ENCODE measurements at places on chromosomes 5 and 9.

DNA sequence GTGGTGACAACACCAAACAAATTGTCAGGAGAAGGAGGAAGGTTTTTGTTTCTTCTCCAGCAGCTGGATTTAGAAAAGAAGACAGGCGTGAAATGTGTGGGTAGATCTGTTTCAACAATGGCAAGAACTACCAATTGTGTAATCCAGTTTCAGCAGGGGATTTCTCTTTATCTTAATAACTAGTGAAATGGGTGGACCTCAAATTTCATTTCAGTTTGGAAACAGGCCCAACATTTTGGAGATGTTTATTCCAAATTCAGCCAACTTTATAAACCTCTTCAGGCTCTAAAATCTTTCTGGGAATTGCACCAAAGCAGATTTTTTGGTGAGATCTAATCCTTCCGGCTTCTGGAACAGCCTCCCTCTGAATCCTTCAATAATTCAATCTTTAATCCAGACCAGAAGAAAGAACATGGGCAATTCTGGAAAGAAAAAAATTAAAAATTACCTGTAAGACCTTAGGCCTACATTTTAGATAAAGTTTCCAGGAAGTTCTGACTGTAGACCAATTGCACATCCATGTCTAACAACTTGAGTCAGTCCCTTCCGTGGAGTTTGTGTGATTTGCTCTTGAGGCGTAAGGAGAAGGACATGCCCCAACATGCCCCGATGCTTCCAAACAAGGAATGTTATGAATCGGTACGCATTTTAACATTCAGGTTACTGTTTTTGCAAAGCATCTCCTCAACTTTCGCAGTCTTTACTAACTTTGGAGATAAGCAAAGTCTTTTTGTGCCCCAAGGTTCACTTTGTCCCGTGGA is 423.6 kb downstream of the IRX1 start:
- no peak for DNase-seq

DNA sequence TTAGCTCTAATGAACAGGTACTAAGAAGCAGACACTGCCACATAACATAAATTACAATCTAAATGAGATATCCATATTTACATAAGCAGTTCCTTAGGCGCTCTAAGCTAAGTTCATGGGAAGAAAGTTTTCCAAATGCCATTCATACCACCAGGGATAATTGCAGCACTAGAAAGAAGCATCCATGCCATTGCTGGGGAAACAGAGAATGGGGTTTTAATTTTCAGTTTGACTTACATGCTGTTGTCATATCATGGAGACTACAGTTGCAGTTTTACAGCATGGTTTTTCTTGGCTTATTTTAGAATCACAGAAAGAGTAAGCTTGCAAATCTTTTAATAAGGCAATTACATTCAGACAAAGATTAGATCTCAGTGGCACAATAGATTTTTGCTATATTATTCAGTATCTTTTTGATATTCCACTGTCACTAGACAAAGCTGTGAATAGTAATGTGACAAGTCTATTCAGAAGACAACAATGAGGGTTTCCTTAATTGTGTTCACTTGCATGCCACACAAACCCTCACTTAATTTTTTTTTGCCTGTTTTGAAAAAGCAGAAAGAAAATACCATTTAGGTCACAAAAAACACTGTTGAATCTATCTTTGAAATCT is 108.4 kb upstream of the ELAVL2 start:
- DNase-seq = no peak

GRCh38 chr9:17622141-17622540 is 43.3 kb downstream of the SH3GL2 start:
- DNase-seq = no peak

GRCh38 chr9:91580136-91580535 is 156.5 kb upstream of the NFIL3 start:
- no peak for DNase-seq

GRCh38 chr5:35308421-35308820 is 78.1 kb upstream of the PRLR start:
- DNase-seq = no peak

DNA sequence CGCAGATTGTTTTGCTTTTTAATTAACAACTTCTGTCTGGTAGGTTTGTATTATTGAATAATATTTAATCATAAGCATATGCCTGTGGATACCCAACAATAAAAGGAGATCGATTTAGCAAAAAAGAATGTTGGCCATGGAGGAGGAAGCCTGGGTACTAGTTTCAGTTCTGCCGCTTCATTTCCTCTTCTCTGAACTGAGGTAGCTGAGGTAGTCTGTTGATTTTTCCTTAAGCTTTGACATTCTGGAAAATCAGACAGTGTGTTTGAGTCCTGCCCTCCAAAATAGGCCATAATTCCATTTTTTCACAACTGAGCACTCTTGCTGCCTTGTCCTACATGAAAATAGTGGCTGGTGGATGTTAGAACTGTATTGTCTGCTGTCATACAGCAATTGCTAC is 6.0 kb upstream of the GPR21 start:
- DNase-seq = no peak

- DNase-seq = no peak
Observed at GRCh38 chr5:8176101-8176693, 307.2 kb downstream of the MTRR start.

GRCh38 chr5:159971931-159972461 is 36.9 kb upstream of the TTC1 start:
- no peak for DNase-seq

GRCh38 chr5:40485021-40485998 is 194.4 kb upstream of the PTGER4 start:
- no peak for DNase-seq

GRCh38 chr5:112275671-112276070 is 143.4 kb downstream of the EPB41L4A start:
- no peak for DNase-seq

DNA sequence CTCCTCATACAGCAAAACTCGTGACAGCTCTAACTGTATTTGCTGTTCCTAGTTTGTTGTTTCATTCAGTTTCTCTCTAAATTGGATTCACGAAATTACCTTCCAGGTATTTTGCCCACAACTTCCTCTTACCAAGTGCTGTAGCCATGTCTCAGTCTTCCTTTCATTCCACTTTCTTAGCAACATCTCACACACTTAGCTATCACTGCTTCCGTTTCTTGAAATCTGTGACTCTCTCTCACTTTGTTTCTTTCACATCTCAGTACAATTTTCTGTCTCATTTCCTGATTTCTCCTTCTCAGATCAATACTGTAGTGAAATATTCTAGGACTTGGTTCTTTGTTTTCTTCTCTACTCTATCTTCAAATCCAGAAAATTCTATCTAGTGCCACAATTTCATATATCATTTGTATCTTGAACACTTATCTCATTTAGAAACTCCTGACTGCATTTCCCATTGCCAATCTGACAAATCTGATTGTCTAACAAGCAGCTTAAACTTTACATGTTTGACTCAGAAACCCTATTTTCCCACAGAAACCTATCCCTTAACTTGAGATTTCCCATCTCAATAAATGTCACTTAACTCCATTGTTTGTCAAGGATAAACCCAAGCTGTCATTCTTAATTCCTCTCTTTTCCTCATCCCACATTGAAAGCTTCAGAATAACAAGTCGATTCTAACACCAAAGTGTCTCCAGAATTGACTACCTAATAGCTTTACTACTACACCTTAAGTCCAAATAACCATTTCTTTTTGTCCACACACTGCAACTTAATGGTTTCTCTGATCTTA is 303.1 kb downstream of the CDH12 start:
- no peak for DNase-seq

- DNase-seq = no peak
Observed at GRCh38 chr9:138101444-138102234, 224.1 kb downstream of the CACNA1B start.

- no peak for DNase-seq
Observed at GRCh38 chr5:131974622-131974955, 29.1 kb upstream of the MEIKIN start.

DNA sequence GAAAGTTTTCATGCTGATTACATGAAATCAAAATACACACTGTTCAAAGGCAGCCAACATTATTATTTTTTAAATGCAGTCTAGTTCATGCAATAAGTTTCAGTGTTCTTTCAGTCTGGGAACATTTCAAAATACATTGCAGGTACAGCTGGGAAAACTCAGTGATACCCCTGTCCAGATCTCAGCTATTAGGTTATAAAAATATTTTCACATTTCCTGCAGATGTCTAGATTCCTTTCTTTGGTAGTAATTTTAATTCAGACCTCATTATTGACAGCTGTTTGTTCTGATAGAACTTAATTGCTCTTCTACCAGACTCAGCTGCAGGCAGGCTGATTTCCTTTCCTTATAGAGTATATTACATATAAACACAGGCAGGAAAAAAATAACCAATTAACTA is 556.8 kb upstream of the DMAC1 start:
- DNase-seq = no peak

DNA sequence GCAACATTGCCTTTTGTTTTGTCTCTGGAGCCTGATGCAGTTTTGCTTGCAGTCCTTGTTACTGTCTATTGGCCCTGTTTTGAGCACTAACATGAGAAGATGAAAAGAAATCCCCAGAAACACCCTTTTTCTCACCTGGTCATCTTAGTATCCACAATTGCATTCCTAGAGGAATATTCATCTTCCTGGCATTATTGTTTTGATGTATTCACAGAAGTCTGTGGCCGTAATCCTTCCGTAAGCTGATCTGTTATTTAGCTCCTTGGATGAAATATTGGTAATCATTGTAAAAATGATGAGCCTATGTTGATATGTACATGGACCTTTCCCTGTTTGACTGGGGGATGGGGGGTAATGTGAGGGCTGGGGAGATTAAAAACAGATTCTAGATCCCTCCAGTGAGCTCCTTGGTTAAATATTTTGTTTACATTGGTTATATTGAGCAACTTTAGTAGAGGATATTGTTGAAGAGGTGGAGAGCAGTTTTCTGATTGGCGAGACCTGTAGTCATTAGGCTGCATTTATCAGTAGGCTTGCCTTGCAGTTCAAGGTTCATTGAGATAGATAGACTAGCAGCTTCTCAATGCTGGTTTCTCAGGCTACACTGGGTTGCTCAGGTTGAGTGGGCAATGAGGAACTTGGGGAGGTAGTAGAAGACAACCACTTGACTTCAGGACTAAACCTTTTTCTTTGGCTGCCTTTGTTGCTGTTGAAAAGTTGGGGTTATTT is 117.5 kb downstream of the MACIR start:
- DNase-seq = no peak

DNA sequence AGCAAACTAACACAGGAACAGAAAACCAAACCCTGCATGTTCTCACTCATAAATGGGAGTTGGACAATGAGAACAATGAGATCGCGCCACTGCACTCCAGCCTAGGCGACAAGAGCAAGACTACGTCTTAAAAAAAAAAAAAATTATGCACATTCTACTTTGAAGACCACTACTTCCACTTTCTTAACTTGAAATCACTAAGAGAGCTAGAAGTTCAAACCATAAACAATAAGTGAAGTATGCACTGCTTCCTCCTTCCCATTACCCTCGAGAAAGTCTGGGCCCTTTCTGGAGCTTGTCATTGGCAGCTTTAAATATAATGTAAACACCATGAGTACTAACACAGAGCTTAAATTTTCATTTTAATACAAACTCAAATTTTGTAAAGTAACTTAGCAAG is 94.9 kb downstream of the TLE1 start:
- no peak for DNase-seq

DNA sequence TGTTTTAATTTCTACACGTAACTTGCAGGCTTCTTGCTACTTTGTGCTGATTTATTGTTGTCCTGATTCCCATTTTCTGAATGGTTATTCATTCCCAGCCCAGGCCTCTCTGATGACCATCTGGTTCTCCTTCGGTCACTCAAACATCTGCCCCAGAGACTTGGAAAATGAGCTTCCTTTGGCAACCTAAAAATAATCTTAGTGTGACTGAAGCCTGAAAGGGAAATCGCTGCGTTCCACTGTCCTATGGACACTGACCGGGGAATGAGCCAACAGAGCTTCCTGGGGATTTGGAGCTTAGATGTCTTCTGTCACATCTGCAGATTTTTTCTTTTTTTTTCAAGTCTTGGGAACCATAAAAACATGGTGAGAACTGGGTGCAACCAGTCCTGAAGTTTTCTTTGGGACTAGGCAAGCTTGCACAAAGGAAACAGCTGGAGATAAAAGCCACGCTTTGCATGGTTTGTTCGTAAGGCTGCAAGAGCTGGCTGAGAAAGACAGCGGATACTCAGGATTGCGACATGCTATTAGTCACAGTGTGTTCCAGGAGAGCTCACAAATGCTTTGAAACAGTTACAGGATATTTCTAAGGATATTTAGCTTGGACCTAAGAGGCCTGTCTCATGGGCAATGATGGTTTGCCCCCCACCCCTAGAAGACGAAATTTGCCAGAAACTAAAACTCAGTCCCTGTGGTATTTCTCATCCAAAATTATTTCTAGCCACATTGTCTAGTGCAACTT is 146.2 kb downstream of the GOLPH3 start:
- DNase-seq = no peak

- DNase-seq = no peak
Observed at GRCh38 chr9:15404171-15404570, 18.5 kb upstream of the SNAPC3 start.

- DNase-seq = no peak
Observed at GRCh38 chr5:178115136-178115813, 1.9 kb downstream of the N4BP3 start.

GRCh38 chr5:115627295-115627865 is 1.5 kb upstream of the TMED7 start:
- no peak for DNase-seq

GRCh38 chr9:127793093-127793708 is 7.4 kb downstream of the CDK9 start:
- no peak for DNase-seq

DNA sequence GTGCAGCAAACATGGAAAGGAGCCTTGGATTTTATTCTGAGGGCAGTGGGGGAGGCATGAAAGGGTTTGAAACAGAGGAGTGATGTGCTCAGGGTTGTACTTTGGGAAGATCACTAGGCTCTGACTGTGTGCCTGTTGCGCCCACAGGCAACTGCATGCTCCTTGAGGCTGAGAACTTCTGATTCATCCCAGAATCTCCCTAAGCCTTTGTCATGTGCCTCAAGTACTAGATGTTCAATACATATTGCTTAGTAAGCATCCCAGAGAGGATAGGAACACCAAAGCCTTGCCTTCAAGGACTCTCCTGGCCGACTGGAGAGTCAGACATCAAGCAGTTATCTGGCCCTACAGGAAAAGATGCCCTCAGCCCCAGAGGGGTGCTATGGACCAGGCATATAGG is 54.1 kb downstream of the ARHGEF37 start:
- DNase-seq = no peak

- no peak for DNase-seq
Observed at GRCh38 chr9:135347461-135347860, 132.1 kb upstream of the PPP1R26 start.

DNA sequence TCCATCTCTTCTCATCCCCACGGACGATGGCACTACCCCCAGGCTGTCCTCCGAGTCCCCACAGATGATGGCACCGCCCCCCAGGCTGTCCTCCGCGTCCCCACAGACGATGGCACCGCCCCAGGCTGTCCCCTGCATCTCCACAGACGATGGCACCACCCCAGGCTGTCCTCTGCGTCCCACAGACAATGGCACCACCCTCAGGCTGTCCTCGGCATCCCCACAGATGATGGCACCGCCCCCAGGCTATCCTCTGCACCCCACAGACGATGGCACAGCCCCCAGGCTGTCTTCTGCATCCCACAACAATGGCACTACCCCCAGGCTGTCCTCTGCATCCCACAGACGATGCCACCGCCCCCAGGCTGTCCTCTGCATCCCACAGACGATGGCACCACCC is 57.4 kb upstream of the PTCH1 start:
- no peak for DNase-seq

All from GM12892 (cell line).